ENCODE measurements at places on chromosomes 6 and 20.
A peak's percentile ranks its signal among the peaks of the same experiment; 100 is the strongest.

GRCh38 chr6:78397499-78397898, 469.9 kb upstream of the IRAK1BP1 start:
- no peak for DNase-seq

GRCh38 chr6:160139420-160139851, 17.8 kb downstream of the SLC22A1 start:
- DNase-seq = no peak

DNA sequence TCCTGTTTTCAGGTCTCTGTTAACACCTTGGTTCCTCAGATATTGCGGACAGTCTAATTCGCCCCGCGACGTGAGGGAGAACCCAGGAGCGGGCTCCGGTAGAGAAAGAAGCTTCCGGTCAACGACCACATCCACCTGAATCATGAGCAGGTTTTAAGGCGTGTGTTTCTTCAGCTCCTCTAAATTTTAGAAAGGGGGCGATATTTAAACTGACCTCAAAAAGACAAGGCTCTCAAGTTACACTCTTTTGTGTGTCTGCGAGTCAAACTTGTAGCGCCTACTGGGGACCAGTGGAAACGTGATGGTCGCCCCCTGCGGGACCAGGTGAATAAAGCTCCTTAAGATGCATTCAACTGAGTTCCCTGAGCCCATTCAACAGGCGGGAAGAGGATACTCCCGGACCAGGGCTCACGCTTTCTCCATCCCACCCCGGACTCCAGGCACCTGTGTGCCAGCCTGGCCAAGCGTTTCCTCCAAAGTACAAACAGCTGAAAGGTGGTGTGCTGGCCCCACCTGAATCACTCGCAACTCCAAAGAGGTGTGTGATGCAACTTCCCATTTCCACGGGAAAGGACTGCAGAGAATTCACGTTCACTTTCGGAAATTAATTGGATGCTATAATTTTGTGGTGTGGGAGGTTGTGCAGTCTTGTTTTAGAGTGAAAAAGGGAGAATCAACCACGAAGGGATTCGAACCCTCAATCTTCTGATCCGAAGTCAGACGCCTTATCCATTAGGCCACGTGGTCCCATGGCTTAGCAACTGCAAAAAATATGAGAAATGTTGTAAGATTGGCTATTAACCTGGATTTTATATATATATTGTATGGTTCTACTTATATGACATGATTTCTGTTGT, 17.0 kb downstream of the GPX5 start:
- peak; percentile 16 for DNase-seq

GRCh38 chr6:29723666-29724588, 693 bp downstream of the HLA-F start:
- DNase-seq = peak; percentile 73

- no peak for DNase-seq
Observed at GRCh38 chr6:75230484-75231325, 12.9 kb downstream of the COX7A2 start.

GRCh38 chr6:136550045-136550329, 235 bp downstream of the MAP7 start:
- no peak for DNase-seq

- DNase-seq = no peak
Observed at GRCh38 chr6:72624557-72625160, 2.8 kb downstream of the KCNQ5 start.

DNA sequence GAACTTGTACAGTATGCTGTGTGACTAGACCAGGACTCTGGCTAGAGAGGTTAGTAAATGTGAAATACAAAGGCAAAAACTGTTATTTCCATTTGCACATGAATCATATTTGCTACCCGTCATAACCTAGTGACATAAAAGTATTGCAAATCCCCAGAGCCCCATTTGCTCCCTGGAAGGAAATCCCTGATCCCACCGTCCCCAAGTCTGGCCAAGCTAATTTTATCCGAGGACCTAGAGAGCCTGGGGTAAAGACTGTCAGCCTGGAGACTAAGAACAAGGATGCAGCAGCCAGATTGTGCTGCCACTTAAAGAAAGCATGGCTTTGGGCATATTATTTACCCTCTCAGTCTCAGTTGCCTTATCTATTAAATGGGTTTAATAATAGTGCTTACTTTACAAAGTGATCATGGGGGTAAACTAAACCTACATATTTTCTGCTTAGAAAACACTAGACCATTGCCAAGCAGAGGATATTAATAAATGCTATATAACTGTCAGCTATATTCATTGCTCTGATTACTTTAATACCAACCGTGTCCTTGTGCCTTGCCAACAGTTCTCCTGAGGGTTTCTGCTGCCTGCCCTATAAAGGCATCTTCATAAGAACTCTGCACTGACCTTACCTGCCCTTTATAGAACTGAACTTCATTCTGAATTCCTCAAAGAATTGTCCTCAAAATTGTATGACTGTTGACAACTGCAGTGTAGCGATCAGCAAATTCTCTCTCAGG, 16.9 kb upstream of the TNFAIP3 start:
- DNase-seq = no peak

- no peak for DNase-seq
Observed at GRCh38 chr20:45459606-45460005, 9.9 kb upstream of the WFDC2 start.

DNA sequence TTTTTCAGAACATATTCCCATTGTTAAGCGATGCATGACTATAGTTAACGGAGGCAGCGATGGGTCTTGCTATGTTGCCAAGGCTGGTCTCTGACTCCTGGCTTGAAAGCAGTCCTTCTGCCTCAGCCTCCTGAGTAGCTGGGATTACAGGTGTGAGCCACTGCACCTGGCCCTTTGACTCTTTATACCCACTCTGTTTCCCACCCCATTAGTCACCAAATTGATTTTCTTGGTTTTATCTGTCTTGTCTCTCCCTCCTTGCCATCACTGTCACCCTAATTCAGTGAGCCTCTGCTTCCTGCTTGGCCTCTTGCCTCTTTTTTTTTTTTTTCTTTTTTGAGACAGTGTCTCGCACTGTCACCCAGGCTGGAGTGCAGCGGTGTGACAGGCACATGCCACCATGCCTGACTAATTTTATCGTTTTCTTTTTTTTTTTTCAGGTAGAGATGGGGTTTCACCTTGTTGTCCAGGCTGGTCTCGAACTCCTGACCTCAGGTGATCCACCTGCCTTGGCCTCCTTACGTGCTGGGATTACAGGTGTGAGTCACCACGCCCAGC, 31.3 kb downstream of the ZFAND3 start:
- DNase-seq = no peak

- DNase-seq = no peak
Observed at GRCh38 chr20:14197097-14197496, 140.3 kb downstream of the FLRT3 start.

GRCh38 chr6:112343977-112344376, 3.2 kb upstream of the RFPL4B start:
- DNase-seq = no peak

- DNase-seq = no peak
Observed at GRCh38 chr6:39520411-39520810, 197.9 kb upstream of the KCNK16 start.

DNA sequence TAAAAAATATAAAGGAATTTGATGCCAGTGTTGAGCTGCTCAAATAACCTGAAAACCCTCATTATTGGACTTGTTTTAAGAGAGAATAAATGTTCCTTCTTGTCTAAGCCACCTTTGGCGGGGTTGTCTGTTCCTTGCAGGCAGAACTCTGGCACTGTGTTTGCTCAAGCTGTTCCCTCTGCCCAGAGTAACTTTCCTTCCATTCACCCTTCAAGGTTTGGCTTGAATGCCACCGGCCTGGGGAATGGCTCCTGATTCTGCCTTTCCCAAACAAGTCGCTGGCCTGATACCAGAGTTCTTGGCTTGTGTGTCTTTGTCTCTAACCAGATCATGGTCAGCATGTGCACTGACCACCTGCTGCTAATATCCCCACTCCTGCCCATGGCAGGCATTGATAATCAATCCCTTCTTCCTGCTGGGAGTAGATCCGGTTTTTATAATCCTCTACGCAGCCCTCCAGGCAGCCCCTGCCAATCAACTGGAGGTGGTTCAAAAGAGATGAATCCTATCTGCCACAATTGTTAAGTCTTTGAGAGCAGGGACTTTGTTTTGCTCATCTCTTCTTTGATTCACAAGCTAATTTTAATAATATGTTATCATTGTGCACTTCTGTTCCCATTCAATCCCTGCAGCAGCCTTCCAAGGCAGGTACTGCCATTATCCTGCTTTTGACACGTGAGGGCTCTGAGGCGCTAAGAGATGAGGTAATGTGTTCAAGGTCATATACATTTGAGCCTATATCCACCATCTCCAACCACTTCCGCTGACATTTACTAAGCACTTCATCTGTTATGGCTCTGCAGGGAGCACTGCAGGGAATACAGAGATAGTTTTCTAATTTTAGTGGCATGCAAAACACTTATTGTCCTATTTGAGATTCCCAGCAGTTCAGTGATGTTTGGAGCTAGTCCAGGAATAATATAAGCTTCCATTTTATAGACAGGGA, 3.1 kb upstream of the CCM2L start:
- DNase-seq = no peak

DNA sequence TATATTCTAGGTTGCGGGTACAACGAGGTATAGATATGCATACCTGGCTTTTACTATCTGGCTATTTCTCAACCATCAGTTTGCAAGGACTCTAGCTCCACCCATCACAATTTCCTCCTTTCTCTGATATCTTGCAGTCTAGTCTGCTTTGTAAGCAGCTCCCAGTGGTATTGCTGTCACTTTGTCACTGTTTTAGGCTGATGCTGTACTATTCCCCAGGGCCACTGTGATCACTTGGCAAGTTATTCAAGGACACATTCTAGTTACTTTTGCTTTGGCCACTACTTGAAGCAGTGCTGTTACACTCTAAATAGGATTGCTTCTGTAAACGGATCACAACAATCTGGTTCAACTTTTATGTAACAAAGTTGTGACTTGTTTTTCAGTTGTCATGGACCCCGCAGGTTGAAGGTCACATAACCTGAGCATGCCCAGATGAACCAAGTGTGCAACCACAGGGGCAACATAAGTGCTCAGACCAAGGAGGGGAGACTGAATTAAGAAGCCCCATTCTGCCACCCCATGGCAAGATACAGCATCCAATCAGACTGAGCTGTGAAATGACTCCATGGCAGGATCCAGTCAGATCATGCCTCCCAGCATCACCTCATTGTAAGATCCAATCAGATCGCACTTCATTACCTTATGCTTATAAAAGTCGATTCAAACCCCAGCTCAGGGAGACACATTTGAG, 588.4 kb upstream of the CITED2 start:
- DNase-seq = no peak

DNA sequence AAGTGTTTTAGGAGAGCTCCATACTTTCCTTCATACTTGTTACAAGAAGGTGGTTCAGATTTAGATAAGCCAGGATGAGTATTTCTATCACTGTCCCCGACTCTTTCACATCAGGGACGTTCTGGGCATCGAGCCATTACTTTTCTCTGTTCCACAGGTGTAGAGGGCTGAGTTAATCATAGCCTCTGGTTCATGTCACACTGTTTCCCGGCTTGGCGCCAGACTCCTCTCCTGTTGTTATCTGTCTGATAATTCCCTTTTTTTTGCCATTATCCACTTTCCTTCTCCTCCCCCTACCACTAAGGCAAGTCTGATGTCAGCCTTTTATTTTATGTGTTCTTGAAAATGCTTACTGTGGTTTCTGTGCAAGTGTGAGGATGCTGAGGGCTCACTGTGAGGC, 593.4 kb downstream of the UTRN start:
- no peak for DNase-seq

- no peak for DNase-seq
Observed at GRCh38 chr6:153045271-153045670, 42.8 kb upstream of the MTRF1L start.

- DNase-seq = no peak
Observed at GRCh38 chr20:47544240-47544639, 42.6 kb downstream of the NCOA3 start.

GRCh38 chr20:31474097-31474436, 860 bp downstream of the DEFB124 start:
- no peak for DNase-seq

Measured in activated naive CD8-positive, alpha-beta T cell treated with anti-CD3 and anti-CD28 coated beads, Interleukin-2, amount 50 U/mL, for 16 hours (primary cell).